Right forelimb (tissue), 1 donor: ENCODE measurements at places on chromosomes 4 and X.

- DNase-seq, result no peak
Measured at GRCh38 chr4:120524237-120524636, 398.3 kb downstream of the PRDM5 start.

GRCh38 chrX:7028246-7028645 lies 119.3 kb upstream of the STS start:
- no peak for DNase-seq

GRCh38 chrX:52979993-52980392 lies 21.7 kb upstream of the FAM156A start:
- DNase-seq, result no peak

DNA sequence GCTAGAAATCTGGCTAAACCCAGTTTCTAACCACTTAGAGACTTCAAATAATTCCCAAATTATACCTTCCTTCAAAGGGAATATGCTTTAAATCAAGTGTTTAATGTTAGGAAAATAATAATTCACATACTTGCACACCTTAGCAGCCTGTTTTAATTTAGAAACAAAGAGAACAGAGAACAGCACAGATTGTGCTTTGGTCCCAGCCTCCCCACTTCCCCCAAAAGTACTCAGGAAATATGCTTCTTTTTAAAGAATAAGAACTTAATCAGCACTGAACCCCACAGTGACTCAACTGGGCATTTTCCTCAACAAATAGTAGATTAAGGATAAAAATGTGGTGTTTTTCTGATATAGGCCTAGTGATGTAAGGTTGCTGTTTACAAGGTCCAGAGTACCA lies 295.8 kb downstream of the GBA3 start:
- no peak for DNase-seq

DNA sequence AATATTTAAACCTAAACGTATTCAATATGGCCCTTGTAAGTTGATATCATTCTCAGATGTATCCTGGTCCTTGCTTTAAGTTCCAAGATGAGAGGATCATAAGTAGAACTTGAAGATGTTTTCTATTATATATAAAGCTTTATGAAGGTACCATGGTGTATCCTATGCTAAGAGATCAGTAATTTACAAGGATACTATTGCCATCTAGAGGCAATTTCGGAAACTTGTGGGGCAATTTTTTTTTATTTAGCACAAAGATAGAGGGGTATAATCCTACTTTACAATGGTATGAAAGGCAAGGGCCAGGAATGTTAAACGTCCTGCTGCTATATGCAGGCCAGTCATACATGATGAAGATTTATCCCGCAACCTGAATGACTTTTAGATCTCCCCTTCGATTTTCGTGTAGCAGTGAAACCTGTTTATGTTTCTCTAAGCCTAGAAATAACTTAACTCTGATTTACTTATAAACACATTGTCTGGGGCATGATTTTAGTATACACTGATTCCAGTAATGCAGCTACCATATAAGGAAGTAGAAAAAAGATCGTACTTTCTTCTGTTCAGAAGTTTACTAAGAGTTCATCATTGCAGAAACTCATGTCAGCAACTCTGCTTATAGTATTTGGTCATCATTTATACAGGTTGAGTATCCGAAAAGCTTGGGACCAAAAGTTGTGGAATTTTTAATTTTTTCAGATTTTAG lies 2.6 kb downstream of the SLC25A31 start:
- DNase-seq, result no peak

DNA sequence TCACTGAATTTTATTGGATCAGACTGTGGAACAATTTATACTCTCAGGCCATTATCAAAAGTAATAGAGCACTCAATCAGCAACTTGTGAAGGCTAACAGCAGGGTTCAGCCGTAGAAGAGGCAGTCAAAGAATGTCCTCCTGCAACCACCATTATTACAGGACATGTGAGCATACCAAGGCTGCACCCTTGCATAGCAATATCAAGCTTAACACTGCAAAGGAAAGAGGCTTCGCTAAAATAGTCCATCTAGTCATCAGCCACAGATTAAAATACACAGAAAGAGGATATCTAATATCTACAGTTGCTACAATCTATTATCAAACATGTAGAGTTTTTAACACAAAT lies 42.9 kb upstream of the TMPRSS11B start:
- DNase-seq, result no peak

- DNase-seq, result no peak
Measured at GRCh38 chrX:38699121-38699520, 102.1 kb upstream of the MID1IP1 start.

- no peak for DNase-seq
Measured at GRCh38 chr4:26938516-26938915, 77.9 kb downstream of the STIM2 start.

- no peak for DNase-seq
Measured at GRCh38 chr4:23083391-23083790, 390.7 kb downstream of the GBA3 start.

GRCh38 chr4:37684154-37684553 lies 2.0 kb downstream of the RELL1 start:
- DNase-seq, result no peak

- DNase-seq, result peak; percentile 51
Measured at GRCh38 chr4:65669111-65670019, 924 bp downstream of the EPHA5 start.

DNA sequence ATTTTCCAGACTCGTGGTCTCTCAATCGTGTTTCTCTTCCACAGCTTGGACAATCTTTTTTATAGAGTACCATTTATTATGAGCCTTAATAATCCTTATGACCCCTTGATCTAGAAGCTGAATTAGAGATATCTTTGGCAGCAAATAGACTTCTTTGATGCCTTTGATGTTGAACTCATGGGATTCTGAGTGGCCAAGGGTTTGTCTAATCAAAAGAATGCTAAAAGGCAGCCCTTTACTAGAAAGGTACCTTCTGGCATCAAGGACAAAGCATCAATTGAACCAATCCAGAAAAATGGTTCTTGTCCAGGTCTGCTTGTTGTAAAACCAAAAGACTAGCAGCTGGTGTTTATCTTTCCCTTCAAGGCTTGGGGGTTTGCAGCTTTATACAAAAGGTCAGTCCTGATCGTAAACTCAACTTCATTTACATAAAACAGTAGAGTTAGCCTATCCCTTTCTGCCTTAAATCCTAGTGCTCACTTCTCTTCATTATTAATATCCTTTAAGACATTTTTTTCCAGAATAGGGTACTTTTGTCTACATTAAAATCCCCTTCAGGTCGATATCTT lies 411.3 kb downstream of the FAT4 start:
- DNase-seq, result no peak
